Stomach (tissue), 19 donors: ENCODE measurements at places on chromosomes 7 and 10. TPM values are rescaled to one million over a fixed set of nuclear protein-coding genes. Genes with fewer than 3 reads are reported as not detected.

GRCh38 chr7:92177362-92177761, 1.6 kb downstream of the LRRD1 start:
- H3K27me3 ChIP-seq = no peaks in the 10 kb centered on the region
- no peak for DNase-seq
- no peak overlapping the region for H3K27ac ChIP-seq
- H3K4me3 ChIP-seq = no peak overlapping the region
- no peaks in the 10 kb centered on the region for H3K36me3 ChIP-seq
- H3K4me1 ChIP-seq = peaks cover 7% of the 10 kb centered on the region

DNA sequence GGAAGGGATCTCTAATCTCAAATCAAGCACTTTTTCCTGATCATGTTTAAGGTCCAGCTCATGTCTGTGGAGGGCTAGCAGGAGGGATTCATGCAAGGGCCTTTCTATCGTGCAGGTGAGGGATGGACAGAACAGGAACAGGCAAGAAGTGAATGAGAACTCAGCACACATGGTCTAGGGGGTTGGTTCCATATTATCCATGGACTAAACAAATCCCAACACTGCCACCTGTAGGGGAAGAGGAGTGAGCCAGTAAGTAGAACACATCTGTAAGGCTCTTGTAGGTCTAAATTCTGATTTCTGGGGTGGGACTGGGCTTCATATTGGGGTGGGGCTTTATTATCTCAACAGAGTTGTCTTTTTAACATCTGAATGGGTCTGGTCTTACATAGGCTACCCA, 138.0 kb upstream of the TARP start:
- H3K36me3 ChIP-seq = no peaks in the 10 kb centered on the region
- no peak overlapping the region for H3K27ac ChIP-seq
- DNase-seq = no peak
- H3K4me3 ChIP-seq = no peak overlapping the region

DNA sequence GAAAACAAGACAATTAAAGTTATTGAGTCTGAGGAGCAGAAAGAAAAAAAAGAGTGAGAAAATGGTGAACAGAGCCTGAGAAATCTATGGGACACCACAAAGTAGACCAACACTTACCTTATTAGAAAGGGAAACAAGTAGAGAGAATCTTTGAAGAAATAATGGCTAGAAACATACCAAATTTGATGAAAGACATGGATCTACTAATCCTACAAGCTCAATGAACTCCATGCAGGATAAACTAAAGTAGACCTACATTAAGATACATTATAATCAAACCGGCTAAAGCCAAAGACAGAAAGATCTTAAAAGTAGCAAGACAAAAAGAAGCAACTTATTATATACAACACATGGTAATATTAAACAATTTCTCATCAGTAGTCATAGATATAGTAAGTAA, 782.3 kb upstream of the GHITM start:
- no peak overlapping the region for H3K27ac ChIP-seq
- no peak for DNase-seq
- H3K4me1 ChIP-seq = no peaks in the 10 kb centered on the region
- no peaks in the 10 kb centered on the region for H3K36me3 ChIP-seq
- H3K4me3 ChIP-seq = no peak overlapping the region

DNA sequence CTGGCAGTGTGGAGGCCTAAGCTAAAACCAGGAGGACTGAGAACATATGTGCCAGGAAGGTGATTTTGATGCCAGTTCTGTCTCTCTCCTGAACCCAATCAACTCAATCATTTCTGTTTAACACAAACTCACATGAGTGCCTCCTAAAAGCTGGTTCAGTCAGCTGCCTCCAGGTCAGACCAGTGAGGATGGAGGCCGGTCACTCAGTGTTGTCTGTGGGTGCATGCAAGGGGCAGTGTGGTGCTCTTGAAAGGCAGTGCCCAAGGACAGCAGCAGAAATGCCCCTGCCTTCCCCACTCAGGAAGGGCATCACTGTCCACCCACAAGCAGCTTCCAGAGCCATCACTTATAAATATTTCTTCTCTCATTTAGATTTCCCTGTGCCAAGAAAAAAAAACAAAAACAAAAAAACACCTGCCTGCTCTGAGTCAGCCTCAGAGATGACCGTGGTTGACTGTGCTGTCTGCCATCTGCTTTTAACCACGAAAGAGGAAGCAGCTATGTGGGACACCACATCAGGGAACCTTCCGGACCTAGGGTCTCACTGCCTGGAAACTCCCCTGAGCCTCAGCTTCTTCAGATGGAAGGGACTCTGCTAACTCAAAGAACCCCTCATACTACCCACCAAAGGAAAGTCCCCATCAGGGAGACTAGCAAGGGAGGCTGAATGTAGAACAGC, 39.1 kb downstream of the VOPP1 start:
- peak; percentile 70 for DNase-seq
- H3K4me1 ChIP-seq = peaks cover 47% of the 10 kb centered on the region
- H3K36me3 ChIP-seq = no peaks in the 10 kb centered on the region
- H3K4me3 ChIP-seq = no peak overlapping the region

DNA sequence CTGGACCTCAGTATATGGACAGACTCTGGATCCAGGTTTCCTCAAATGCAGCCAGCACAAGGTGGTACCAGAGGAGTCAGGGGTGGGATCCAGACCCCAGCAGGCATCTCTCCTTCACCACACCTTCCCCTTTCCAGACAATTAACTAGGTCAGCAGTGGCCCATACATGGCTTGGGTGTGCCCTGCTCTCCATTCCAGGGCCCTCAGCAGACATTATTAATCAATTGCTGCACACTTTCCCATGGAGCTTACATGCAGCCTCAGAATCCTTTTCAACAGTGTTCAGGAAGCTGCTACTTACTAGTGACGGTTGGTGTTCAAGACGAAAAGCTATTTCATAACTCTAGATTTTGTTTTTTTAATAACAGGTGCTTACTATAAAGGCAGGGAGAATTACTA, 6.0 kb downstream of the COL13A1 start:
- H3K4me3 ChIP-seq = no peak overlapping the region
- DNase-seq = no peak
- peaks cover 4% of the 10 kb centered on the region for H3K4me1 ChIP-seq
- no peaks in the 10 kb centered on the region for H3K36me3 ChIP-seq

GRCh38 chr10:96896884-96897589, 64.9 kb downstream of the LCOR start:
- H3K27me3 ChIP-seq = no peaks in the 10 kb centered on the region
- no peak overlapping the region for H3K27ac ChIP-seq
- peaks cover 38% of the 10 kb centered on the region for H3K4me1 ChIP-seq
- H3K4me3 ChIP-seq = no peak overlapping the region

GRCh38 chr7:24907311-24907886, 72.6 kb downstream of the OSBPL3 start:
- H3K27ac ChIP-seq = peak overlapping the region; percentile 80
- no peaks in the 10 kb centered on the region for H3K36me3 ChIP-seq
- H3K27me3 ChIP-seq = no peaks in the 10 kb centered on the region
- DNase-seq = no peak
- H3K4me1 ChIP-seq = peaks cover 74% of the 10 kb centered on the region

The CHST3 gene
- 26.8 TPM for total RNA-seq

The FUOM gene
- total RNA-seq = not detected

The PRKCQ gene
- total RNA-seq = 0.45 TPM

The ANKRD30A gene
- total RNA-seq = not detected

The SYT15B gene
- total RNA-seq = not detected

The AVPI1 gene
- 11.7 TPM for total RNA-seq
